ENCODE measurements at places on chromosomes 3 and 15.

DNA sequence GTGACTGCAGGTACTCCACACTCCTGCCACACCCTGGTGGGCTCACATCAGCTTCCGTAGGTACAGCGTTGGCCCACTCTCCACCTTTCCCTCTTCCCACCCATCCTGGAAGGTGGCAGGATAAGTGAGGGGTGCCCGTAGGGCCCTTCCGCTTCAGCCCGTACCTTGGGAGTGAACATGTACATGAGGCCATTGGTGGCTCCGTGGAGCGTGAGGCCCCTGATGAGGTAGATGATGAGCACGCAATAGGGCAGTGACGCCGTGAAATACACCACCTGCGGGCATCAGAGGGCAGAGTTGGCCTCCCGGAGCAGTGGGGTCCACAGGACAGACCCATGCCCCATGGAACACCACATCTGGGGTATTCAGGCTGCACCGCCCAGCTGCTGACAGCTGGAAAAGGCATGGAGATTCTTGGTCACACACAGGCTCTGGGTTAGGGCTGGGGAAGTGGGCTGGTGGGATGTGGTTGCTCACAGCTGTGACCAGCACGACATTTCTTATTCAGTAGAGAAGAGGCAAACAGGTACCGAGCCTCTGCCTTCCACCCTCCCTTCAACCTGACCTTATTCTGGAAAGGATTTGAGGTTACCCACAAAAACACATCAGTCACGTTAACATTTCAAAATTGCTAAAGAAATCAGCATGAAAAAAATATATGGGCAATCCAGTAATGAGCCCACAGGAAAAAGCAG lies 23.8 kb downstream of the SLC6A20 start:
- DNase-seq: no peak

GRCh38 chr3:114213292-114213626 lies 24.1 kb downstream of the ZNF80 start:
- no peak for DNase-seq

DNA sequence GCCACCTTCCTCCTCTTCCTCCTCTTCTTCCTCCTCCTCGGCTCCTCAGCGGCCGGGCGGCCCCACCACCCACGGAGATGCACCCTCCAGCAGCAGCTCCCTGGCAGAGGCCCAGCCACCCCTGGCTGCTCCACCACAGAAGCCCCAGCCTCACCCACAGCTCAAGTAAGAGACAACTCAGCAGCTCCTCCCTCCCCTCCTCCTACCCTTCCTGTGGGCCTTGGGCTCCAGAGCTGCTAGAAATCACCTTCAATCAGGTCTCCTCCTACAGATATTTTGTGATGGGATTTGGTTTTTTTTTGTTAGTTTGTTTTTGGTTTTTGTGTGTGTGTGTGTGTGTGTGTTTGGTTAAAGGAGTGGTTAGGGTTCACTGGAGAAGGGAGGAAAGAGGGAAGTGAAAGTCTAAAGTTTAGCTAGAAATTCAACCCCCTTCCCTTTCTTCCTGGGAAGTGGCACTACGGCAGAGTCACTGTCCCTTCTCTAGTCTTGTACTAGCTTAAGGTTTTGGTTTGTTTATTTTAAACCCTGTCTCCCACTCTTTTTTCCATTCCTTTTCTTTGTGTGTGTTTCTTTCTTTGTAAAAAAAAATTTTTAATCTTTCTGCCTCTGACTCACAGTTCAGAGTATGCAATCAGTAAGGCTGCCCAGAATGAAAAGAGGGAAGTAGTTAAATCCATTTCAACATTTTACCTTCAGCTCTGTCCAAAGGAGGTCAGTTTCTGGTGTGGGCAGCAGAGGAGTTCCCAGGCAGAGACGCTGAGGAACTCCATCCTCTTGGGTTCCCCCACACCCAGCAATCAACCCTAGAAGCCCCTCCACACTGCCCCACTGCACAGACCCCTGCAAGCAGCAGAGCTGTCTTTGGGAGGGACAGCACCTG lies 29.0 kb upstream of the TIMP4 start:
- DNase-seq: peak; percentile 59

- no peak for DNase-seq
Observed at GRCh38 chr3:128062033-128062745, 10.0 kb downstream of the SEC61A1 start.

GRCh38 chr3:63872135-63872924 lies 8.7 kb downstream of the ATXN7 start:
- DNase-seq: no peak

DNA sequence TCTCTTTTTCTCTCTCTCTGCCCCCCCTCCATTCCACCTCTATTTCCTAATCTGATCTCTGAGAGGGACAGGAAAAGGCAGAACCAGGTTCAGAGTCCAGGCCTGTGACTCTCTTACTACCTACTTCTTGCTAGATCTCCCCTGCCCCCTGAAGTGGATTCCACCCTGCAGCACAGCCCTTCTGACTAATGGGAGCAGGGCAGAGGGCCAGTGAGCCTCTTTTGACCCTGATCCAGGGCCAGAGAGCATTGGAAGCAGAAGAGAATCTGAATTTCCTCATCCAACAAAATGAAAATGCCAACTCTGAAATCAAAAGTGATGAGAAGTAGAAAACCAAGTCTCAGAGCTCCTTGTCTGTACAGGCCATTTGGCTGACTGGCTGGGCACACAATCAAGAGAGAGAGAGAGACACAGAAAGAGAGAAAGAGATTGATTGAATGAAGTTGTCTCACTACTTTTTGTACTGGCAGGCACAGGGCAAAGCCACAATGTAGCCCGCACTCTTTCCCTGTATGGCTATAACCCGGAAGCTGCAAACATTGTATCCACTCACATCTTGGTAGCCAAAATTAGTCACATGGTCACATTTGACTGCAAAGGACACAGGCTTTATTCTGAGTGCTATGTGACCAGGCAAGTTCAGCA lies 31.6 kb upstream of the GLCE start:
- no peak for DNase-seq

- no peak for DNase-seq
Observed at GRCh38 chr3:42795621-42796181, 8.6 kb downstream of the HIGD1A start.

DNA sequence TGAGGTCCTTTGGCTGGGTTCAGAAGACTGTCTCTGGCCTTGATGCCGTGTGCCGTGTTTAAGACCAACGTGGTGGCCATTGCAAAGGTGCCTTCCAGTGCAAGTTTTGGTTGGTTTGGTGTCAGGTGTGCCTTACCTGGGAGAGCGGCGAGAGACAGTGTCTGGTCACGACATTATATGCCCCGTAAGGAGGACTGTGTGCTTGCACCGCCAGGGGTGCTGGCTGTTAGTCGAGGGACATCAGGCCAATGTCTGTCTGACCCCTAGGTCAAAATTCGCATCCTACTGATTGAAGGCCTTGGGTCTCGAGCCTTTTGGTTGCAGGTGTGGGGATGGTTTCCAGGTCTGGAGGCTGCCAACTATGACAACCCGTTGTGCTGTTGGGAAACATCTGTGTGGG lies 111.9 kb downstream of the SNRPN start:
- DNase-seq: no peak

DNA sequence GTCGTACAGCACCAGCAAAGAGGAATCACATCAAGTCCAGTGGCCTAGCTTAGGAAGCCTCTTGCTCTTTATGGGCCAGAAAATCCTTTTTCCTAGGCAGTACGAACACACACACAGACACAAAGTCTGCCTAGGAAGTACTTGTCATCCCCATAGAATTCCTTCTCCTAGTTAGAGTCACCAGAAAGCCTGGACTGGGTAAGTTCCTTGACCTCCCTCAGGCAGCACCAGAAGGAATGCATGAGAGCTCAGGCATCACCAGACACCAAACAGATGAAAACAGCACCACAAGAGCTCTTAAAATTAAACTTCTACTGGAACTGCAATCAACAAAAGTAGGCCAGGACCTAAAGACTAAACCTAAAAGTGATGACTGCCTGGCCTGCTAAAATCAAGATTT lies 192.9 kb upstream of the CCDC54 start:
- DNase-seq: no peak

DNA sequence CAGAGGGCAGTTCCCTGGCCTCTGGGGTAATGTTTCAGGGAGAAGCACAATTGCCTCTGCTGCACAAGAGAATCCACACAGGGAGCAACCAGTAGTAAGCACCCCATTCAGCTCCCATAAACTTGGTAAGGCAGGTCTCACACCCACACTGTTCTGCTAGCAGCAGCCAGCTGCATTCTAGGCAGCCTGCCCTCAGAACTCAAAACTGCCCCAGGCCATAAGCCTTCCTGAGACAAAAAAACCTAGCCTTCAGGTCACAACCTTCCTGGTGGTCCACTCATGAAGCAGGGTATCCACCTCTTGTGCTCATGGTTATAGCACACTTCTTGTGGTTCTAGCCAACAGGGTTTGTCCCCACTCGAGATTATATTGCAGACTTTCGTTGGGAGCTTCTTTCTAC lies 33.7 kb upstream of the ABI3BP start:
- no peak for DNase-seq

DNA sequence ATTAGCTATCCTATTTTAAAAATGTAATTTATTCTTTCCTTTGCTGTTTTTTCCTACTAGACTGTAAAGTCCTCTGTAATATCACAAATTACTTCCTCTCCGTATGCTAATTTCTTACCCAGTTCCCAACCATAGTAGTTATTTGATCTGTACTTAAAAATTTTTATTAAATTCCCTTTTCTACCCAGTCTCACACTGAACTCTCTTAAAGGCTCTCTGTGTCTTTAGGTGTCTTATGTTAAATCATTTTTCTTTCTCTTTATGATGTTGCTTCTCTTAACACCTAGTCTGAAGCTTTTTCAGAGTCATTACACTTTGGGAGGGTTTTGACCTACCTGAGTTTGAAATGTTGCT lies 378.6 kb downstream of the NSUN3 start:
- DNase-seq: no peak
